ENCODE measurements at places on chromosomes 12 and 14.
A peak's percentile ranks its signal among the peaks of the same experiment; 100 is the strongest.

DNA sequence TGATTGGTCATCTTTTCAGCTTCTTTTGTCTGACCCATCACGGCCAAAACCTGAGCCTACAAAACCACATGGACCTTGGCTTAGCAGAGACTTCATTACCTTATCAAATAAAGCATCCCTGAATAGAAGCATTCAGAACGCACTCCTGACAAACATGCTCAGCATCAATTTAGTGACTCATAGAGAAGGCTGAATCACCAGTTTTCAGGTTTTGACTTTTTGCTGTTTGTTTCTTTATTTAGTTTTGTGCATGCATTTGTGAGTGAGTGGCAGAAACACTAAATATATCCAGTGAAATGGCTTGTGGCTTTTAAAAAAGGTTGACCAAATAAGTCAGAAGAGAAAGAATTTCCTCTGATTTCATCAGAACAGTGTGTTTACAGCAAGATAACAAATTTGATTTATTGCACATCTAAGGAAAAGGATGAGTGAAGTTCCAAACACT lies 19.0 kb upstream of the OVCH1 start:
- no peak for DNase-seq

GRCh38 chr12:71645268-71645667 lies 18.4 kb downstream of the ZFC3H1 start:
- no peak for DNase-seq

DNA sequence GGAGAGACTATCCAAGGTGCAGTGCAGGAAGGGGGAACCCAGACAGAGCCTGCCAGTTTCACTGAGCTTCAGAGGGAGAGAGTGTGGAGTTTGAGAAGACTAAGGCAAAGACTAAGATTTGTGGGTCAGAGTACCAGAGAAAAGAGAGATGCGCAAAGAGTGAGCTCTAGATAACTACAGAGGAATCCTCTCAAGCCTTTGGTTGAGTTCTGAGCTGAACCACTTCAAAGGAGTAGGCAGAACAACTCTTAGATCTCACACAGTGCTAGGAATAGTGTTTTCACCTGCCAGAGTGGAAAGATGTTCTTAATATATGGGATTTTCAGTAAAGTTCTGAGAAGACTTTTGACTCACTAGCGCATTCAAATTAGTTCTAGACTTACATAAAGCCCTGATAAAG lies 10.7 kb upstream of the M6PR start:
- no peak for DNase-seq

DNA sequence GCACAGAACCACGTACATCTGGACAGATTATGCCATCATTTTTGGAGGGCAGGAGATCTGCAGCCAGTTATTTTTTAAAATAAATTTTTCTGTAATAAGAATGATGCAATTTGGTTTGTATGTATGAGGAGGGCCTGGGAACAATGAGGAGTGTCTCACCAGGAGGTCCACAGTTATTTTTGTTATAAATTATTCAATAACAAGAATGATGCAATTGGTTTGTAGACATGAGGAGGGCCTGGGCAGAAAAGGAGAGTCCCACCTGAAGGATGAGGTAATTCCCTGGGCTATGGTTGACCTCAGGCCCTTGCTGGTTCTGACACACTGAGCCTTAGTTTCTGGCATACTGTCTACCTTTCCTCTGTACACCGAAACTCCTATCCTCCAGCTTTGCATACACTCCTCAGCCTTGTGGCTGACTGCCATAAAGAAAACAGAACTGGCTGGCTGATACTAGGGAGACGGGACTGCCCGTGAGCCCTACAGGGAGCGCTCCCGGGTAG lies 9.0 kb upstream of the DCD start:
- no peak for DNase-seq

- DNase-seq = no peak
These were observed 1.7 kb upstream of the KLC1 start for GRCh38 chr14:103627073-103628025.

DNA sequence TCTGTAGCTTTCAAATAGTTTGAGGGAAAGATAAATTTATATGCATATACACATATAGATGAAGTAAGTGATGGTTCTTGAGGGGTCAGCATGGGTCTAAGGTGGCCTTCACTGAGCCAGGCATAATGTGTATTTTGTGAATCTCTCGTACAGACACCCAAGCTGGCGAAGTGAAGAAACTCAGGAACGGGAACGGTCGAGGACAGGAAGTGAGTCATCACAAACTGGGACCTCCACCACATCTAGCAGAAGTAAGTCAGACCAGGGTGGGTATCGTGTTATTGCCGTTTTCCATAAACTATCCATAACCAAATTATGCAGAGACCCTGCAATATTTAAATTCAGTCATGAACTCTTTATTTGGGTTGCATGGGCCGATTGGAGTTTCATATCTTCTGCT lies 15.4 kb upstream of the TNS2 start:
- DNase-seq = no peak

DNA sequence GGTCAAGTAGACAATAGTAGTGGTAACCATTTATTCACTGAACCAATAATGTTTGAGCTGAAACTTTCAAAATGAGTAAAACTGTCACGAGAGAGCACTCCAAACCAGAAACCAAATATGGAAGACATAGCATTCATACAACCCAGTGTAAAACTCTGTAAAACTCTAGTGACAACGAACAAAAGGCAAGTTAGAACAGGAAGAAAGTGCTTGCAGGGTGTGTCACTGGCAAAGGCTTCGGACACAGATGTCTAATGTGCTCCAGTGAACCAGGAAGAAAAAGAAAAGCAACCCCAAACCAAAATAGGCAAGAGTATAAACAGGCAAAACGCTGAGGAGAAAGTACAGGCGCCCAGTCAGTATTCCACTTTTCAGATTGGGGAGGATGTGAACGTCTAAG lies 79.3 kb upstream of the FZD10 start:
- no peak for DNase-seq

- DNase-seq = no peak
These were observed 29.3 kb upstream of the RASSF8 start for GRCh38 chr12:25929142-25929541.

DNA sequence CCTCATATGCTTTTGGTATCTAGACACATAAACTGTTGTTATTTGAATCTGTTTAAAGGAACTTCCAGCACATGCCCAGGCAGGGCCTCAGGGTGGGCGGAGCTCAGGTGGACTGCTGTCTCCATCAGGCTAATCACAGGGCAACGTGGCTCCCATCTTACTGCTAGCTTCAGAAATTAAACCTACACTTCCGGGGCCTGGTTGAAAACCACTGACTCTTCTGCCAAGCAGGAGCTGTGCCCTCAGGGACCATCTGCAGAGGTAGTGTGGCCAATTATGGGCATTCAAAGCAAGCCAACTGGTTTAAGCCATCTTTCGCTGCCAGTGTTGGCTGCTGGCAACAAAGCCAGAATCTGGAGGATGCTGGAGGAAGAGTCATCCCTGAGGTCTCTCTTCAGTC lies 97.5 kb downstream of the TMX1 start:
- no peak for DNase-seq

DNA sequence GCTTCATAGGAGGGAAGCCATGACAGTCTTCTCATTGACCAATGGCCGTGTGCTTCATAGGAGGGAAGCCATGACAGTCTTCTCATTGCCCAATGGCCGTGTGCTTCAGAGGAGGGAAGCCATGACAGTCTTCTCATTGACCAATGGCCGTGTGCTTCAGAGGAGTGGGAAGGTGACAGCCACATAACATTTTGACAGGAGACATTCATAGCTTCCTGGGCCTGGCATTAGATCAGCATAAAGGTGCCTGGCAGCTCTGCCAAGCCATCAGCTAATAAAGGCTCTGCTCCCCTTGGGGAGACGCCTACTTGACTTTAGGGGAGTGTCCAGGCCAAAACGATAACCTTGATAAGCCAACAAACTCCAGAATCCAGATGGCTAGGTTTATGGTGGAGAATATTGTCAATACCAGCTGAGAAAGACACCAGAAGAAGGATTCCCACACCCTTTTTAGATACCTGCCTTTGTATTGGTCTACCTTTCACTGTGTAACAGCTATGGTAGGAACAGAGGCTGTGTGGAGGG lies 274.0 kb upstream of the FKBP4 start:
- DNase-seq = no peak

- no peak for DNase-seq
These were observed 22.9 kb downstream of the DICER1 start for GRCh38 chr14:95134304-95134933.

- no peak for DNase-seq
These were observed 166.0 kb downstream of the RPS29 start for GRCh38 chr14:49420201-49420600.

GRCh38 chr12:3042826-3043225 lies 34.4 kb upstream of the TSPAN9 start:
- no peak for DNase-seq

GRCh38 chr12:6226002-6226678 lies 25.9 kb downstream of the CD9 start:
- DNase-seq = no peak

DNA sequence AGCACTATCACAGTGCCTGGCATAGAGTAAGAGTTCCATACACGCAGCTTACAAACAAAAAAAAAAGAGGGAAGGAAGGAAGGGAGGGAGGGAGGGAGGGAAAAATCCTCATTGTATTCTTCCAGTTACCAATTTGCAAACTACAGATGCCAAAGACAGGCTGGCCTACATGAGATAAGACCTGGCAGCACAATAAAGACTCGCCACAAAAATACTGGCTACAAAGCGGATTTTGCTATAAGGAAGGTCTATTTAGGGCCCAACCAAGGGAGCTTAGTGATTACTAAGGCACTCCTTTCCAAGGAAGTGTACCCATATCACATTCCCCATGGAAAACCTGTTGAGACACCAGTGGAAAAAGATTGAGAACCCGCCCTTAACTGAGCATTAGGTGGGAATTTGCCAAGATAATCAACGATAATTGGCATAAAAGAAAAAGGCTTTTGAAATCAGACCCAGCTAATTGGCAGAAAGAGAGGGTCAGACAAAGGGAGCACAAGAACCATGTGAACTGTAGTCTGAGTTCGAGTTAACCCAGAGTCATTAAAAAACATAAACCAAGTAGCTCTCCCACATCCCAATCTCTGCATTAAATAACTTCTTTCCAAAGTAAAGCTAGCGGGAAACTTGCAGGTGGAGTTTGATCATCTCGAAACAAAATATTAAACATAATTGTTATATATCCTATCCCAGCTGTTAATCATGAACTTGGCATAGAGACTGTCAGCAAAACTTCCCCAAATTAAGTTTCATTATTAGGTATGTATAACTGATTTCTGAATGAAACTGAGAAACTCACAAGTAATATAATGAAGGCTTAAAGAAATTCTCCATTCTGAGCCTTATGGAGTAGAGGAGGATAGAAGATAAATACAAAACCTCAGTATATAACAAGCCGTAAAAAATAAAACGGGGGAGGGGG lies 50.1 kb downstream of the PHLDA1 start:
- DNase-seq = no peak

- DNase-seq = peak; percentile 48
These were observed 3.5 kb downstream of the LPAR5 start for GRCh38 chr12:6632026-6632983.

DNA sequence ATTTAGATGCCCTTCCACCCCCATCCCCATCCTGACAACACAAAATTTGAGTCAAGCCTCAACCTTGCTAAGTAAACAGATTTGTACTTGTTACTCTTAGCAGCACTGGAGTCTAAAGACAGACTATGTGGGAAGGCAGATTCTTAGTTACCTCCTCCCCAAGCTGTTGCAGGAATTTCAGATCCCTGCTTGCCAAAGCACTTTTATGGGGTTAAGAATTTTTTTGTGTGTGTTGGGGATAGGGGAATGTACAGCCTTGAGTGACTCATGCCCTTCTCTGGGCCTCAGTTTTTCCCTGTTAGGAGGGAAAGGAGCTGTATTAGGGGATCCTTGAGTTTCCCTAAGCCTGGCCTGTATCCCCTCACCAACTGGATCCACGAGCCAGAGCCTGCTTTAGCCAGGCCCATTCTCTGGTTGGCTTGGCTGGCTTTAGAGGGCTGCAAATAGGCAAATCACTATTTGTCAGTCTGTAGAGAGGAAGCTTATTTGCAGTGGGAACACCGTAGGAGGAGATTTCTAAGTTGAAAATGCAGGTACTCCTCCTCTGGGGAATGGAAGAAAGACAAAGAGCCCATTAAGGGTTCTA lies 27.7 kb upstream of the RNU6-8 start:
- no peak for DNase-seq

GRCh38 chr12:39441963-39442830 lies 723 bp downstream of the KIF21A start:
- peak; percentile 20 for DNase-seq

GRCh38 chr14:105197211-105197641 lies 16.1 kb upstream of the NUDT14 start:
- no peak for DNase-seq

DNA sequence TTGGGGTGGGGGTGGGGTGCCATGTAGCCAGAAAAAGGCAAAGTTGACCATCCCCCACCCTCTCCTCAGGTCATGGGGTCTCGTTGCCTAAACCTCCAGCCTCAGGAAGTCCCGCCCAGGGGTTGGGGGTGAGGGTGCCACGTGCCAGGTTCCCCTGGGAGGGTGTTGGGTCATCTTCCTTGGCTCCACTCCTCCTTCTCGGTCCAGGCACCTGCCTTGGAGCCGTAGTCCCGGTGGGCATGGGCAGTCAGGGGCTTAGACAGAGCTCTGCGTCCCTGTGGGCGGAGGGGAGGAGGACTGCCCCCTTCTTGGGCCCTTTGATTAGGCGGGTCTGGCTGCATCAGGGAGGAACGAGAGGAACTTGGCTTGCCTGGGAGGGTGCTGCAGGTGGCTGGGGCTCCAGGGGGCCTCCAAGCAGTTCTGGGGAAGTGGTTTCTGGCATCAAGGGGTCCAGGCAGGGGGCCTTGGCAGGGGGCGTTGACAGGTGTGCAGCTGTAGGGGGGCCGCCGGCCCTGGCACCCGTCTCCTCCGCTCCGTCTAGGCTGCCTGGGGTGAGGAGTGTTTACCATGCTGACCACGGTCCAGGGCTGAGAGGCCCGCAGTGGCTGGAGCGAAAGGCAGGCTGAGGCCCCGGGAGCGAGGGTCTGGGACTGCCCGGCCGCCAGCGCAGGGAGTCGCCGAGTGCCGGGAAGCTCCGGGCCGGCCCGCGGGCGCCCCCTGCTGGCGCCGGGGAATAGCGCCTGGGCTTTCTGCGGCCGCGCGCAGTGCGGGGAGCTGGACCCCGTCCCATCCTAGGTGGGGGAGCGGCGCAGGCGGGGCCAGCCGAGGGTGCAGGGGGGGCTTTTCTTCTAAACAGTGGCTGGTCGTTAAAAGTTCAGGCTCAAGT lies 7.9 kb downstream of the SETD1B start:
- peak; percentile 63 for DNase-seq
